CD4-positive, alpha-beta T cell treated with Interleukin-21 for 1 hour (primary cell): ENCODE measurements at places on chromosomes 7 and 10.

DNA sequence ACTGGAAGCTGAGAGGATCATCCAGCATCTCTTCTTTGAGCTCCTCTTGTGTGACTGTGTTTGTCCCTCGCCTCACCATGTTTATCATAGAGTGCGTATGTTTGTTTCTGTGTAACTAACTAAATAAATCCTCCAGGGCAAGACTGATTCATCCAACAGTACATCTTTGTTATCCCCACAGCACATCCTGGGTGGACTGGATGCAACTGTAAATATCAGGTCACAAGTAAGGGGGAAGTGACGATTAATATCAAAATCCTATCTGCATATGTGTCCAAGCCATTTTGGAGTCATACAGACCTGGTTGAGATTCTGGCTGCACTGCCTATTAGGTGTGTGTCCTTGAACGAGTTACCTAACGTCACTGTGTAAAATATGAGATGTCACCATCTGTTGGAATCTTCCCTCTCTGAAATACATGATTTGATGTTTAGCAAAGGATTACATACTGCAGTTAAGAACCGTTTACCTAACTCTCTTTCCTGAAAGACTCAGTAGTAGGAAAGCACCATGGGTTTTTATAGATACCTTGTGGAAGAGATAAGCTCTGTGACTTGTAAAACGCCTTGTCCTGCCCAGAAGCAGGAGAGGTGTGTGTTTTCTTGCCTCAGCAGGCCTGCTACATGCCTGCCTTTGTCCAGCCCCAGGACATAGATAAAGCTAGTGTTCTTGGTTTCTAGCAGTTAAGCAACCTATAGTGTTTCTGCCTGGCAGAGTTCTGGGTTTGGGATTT lies 25.8 kb downstream of the WBP1L start:
- no peak for DNase-seq

- DNase-seq = no peak
Observed at GRCh38 chr7:48610705-48611104, 313.6 kb upstream of the CDC14C start.

DNA sequence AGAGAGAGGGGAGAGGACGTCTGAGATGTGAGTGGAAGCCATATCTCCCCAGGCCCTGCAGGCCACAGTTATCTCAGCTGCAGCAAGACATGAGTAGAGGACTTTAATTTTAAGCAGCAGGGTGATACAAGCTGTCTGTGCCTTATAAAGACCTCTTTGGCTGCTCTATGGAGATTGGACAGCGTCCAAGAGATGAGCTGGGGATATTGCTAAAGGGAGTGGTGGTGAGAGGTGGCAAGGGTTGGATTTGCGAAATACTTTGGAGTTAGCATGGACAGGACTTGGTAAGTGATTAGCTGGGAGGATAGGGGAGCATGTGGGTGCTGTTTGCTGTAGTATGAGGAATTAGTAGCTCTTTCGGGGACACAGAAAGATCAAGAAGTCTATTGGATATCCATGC lies 191.8 kb downstream of the CACNB2 start:
- no peak for DNase-seq

DNA sequence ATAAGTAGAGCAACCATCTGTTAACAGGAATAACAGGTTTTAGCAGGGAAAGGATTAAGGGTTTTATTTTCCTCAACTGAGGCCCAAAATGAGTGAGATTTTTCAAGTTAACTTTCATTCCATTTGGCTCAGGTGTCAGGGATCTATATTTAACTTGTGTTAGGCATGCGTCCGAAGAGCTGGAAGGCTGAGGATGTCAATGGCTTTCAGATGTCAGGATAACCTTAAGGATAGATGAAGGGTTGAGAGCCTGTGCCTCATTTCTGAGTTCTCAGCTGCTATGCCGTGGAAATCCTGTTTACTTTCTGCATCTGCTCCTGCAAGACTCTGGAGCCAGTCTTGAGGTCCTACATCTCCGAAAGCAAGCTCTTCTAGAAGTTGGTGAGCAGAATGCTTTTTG lies 36.4 kb upstream of the CD36 start:
- DNase-seq = no peak

DNA sequence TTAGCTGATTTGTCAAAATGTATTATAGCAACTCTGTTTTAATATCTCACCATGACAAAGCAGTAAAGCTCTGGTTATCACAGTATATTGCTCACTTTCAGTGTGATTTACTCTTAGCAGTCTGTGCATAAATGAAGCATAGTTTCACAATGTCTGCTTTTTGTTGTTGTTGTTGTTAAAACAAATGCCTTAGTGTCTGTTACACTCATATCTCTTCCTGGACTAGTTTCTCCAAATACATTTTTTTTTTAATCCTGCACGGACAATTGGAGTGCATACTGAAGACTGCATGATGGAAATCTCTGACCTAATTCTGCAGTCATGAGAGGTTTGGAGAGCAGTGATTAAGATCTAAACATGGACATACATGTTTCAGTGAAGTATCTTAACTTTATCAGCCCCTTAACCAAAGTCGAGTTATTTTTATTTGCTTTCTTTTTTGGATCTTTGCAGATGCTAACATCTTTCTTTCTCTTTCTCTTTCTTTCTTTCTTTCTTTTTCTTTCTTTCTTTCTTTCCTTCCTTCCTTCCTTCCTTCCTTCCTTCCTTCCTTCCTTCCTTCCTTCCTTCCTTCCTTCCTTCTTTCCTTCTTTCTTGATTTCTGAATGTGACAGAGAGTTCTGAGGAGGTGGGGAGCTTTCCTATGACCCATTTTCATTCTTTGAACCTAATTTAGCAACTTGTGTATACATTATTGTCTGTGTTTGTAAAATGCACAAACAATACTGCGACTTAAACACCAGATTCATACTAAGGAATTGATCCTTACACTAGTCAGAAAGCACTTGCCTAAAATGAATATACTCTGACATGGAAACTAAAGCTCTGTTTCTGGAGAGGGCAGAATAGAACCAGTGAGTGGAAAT lies 161.5 kb upstream of the AGR3 start:
- no peak for DNase-seq

- DNase-seq = no peak
Observed at GRCh38 chr10:103768345-103768744, 87.0 kb downstream of the SH3PXD2A start.

GRCh38 chr7:19095353-19095860 lies 22.0 kb downstream of the TWIST1 start:
- DNase-seq = no peak

DNA sequence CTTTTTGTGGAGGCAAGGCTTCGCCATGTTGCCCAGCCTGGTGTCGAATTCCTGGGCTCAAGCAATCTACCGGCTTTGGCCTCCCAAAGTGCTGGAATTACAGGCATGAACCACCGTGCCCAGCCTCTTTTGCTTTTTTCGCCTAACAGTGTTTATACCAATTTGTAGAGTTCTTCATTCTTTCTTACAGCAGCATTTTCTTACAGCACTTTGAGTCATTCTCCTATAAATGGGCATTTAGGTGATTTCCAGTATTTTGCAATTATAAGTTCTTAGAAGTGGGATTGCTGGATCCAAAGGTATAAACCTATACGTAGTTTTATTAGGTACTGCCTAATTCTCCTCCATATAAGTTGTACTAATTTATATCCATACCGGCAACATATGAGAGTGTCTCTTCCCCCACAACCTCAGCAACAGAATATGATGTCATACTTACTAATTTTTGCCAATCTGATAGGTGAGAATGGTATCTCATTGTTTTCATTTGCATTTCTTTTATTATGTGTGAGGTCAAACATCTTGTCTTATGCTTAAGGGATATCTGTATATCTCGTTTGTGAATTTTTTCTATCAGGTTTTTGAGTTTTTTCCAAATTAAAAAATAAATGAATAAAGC lies 39.1 kb downstream of the SUFU start:
- no peak for DNase-seq

DNA sequence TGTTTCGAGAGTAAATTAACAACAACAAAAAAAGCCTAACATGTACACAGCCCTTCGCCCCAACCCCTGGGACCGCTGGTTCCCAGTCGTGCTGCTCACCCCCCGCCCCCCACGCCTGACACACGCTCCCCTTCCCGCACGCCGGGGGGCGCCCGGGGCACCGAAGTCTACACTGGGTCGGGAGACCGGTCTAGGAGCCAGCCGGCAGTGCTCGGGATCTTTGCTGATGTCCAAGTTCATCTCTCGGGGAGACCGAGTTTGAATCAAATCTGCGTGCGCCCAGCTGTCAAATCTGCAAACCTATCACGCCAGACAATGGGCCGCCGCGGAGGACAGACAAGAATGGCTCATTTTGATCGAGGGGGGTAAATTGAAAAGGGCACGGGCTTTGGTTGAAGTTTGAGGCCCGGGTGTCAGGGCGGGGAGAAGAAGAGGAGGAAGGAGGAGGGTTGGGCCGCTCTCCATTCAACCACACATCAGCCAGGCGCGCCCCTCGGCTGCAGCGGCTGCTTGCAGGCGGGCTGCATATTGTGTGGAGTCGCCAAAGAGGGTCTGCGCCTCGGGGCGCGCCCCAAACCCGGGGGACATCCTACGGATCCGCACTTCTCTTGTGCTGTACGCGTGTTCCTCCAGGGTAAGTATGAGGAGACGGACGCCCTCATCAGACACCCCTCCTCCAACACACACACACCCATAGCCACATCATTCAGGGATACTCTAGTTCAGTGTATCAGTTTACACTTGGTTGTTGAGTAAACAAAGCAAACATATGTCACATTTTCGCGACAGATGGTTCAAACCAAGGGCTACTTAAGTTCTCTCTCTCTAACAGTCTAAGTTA lies 1.3 kb upstream of the GFRA1 start:
- no peak for DNase-seq

GRCh38 chr7:64183126-64183742 lies 23.8 kb upstream of the ZNF735 start:
- peak; percentile 31 for DNase-seq

GRCh38 chr10:29841724-29842649 lies 207.2 kb upstream of the SVIL start:
- no peak for DNase-seq

- DNase-seq = no peak
Observed at GRCh38 chr10:130751851-130752250, 559.7 kb downstream of the TCERG1L start.

GRCh38 chr10:132588301-132589013 lies 50.9 kb downstream of the INPP5A start:
- peak; percentile 24 for DNase-seq

DNA sequence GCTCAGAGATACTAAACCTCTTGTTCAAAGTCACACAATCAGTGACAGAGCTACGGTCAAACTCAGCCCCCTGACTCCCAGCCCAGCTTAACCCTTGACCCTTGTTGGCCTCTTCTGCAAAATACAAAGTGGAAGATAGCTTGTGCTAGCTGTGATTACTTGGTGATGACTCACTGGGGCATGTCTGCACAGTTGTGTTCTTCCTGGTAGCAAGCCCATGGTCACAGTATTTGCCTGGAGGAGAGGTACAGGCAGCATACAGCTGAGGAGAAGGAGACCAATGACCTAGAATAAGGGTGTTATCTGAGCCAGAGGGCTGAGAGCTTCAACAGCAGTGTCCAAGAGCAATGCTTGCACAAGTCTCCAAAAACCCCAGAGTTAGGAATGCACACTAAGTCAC lies 5.7 kb upstream of the HSPA12A start:
- DNase-seq = no peak

DNA sequence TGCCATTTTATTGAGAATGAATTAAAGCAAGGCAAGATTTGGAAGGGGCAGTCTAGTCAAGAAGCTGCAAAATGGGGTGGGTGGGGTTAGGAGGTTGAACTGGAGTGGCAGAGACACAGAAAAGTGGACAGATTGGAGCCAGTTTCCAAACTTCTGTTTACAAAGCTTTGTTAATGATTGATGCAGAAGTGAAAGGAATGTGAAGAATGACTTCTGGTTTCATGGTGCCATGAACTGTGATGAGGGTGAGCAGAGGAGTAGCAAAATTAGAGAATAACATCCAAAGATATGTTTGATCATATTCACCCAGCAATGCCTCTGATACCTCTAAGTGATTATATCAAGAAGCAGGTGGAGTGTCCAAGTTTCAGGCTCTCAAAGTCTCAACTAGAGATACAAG lies 1118.0 kb upstream of the C7orf33 start:
- DNase-seq = no peak

- no peak for DNase-seq
Observed at GRCh38 chr7:19439517-19439916, 269.3 kb downstream of the POLR1F start.

DNA sequence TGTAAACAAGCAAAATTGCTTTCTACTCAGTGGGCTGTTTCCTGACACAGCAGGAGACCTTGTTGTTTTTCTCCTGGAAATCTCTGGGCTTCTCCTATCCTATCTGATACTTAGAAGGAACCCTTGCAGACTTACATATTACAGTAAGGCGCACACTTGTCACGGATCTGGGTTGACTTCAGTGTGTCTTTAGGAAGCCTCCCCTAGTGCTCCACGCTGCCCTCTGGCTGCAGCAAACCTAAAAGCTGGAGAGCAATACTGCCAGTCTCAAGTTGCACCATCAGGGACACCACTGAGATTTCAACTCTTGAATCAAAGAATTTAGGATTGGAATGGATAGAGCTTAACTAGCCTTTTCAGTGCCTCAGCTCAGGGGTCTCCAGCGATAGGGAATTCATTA lies 495.3 kb downstream of the LRMDA start:
- DNase-seq = no peak

DNA sequence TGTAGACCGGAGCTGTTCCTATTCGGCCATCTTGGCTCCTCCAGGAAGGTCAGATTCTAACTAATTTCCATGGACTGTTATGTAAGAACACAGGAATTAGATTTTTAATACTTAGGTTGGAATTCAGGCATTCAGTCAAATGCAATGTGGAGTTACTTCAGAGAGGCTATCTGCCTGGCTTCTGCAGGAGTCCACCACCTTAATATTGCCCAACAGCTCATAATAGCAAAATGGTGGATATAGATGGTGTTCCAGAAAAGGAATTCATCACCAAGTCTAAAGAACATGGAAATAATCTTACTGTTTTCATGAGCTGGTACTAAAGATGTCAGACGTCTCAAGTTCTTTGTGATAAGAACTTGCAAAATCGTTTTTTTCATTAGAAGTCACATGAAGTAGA lies 39.5 kb downstream of the CRHR2 start:
- DNase-seq = no peak

DNA sequence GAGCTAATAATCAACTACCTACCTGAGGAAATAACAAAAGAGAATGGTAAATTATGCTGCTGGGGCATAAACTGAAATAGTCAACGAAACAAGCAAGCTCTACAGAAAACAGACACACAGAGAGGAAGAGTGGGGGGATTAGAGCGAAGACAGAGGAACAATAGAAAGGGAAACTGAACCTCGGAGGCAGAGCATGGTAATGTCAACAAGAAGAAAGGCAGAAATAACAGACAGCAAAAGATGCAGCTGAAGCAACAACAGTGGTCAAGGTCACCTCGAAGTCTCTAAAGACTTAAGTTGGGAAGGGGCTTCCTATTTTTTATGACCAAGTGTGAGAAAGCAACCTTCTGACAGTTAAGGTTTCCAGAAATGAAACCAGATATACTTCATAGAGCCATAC lies 177.0 kb downstream of the ZNF438 start:
- no peak for DNase-seq
